ENCODE measurements at places on chromosomes 1 and 21.

GRCh38 chr1:248844526-248844925, 6.5 kb downstream of the ZNF672 start:
- no peak for DNase-seq

GRCh38 chr1:204487256-204487615, 7.4 kb downstream of the PIK3C2B start:
- DNase-seq: no peak

GRCh38 chr1:50252196-50252595, 143.5 kb downstream of the ELAVL4 start:
- no peak for DNase-seq

GRCh38 chr1:169890761-169891538, 2.7 kb downstream of the SCYL3 start:
- no peak for DNase-seq

DNA sequence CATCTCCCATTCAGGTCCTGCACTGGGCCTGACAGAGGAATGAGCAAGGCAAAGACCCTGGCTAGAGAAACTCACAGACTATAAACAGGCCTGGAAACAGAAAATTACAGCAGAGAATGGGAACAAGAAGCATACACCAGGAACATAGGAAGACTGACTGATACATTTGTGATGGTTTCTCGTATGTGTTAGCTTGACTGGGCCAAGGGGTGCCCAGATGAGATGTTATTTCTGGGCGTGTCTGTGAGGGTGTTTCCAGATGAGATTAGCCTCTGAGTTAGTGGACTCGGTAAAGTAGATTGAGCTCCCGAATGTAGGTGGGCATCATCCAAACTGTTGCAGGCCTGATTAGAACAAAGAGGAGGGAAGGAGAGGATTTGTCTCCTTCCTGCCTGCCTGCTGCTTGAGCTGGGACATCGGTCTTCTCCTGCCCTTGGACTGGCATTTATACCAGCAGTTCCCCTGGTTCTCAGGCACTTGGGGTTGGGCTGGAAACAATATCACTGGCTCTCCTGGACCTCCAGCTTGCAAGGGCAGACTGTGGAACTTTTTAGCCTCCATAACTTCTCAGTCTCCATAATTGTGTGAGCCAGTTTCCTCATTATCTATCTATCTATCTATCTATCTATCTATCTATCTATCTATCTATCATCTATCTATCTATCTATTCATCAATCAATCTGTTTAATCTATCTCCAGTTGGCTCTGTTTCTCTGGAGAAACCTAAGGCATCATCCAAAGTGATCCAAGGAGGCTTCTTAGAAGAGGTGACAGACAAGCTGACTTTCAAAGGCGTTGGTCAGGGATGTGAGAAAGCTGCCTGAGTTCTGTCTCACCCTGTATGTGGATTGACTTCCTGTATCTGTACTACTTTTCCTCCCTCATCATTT, 9.7 kb upstream of the FOXO6 start:
- no peak for DNase-seq

GRCh38 chr1:35434703-35435102, 122.5 kb downstream of the KIAA0319L start:
- no peak for DNase-seq

- DNase-seq: no peak
These were observed 13.9 kb downstream of the BTBD8 start for GRCh38 chr1:92094090-92094489.

GRCh38 chr1:245432228-245432875, 277.6 kb downstream of the KIF26B start:
- no peak for DNase-seq

GRCh38 chr1:198156745-198157240, at the start of gene NEK7:
Gene NEK7, plus strand, starts transcription at chr1:198156998. Its CDS starts 75,583 bp downstream, at chr1:198232581.
- DNase-seq: peak; percentile 66

DNA sequence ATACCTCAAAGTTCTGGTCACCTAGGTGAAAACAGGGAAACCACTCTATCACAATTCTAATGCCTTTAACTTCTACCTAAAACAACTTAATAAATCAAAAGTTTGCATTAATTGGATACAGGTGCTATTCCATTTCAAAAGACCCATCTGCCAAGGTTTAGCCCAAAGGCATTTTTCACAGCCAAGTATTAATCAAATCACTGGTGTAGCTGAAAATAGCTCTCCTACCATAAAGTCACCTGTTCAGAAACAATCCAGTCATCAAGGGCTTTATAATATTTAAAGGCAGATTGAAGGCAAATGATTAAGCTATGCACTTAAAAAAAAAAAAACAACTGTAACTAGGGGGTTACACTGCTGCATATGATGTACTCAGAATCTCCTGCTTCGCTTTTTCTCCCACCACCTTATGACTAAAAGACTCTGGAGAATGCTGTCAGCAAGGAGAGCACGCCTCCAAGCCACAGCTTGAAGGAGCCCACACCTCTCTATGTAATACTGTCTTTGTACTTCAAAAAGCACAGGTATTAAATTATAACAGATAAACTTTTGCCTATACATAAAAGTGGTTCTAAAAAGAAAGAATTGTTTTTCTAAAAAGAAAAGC, 20.5 kb downstream of the KIAA0319L start:
- DNase-seq: no peak

Measured in NCI-H1105 (cell line).